ENCODE measurements at places on chromosomes 5 and 9. TPM values are rescaled to one million over a fixed set of nuclear protein-coding genes. Genes with fewer than 3 reads are reported as not detected.

DNA sequence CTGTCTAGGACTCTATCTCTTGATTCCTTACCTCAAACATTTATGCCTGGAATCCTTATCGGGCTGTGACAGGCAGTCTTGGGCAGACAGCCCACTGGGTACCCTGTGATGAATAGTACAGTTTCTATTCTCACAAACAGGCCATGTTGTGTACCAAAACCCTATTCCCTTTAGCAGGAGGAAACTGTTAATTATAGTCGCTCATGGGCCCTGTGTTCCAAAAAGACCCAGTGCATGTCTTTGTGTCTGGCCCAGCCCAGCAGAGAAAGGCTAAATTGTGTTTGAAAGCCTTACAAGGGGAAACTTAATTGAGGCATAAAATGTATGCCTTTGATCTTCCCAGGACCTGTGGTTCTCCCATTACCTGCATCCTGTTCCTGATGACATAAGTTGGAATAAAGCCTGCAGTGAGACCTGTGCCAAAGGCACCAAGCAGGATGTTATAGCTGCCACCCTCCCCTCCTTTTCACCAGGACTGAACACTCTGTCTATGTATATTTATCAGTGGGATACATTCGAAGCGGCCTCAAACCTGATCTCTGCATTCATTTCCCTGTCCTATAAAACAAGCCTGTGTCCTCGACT lies 43.3 kb downstream of the TLR4 start:
- no peak for DNase-seq

KIF27 gene
- polyA plus RNA-seq: 2.2 TPM

DNA sequence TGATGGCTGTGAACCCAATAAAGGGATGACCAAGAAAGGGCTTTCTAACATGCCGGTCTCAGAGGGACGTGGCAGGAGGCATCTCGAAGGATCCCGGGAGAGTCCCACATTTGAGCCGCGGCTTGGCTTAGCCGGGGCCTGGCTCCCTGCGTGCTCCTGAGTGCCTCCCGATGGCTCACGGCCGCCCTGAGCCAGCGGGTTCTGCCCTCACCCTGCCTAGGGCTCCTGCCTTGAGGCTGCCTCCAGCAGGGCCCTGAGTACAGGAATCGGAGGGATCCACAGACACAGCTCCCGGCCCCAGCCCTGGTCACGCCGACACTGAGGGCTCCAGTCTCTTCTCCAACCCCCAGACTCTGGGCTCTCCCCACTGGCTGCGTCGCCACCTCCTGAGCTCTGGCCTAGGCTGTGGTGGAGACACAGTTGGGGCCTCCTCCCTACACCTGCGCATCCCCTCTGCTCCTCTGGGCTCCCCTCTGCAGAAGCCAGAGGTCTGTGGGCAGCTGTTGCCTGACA lies 44.1 kb upstream of the RXRA start:
- DNase-seq: no peak

GRCh38 chr9:128920381-128921058 lies at the start of gene PHYHD1:
Gene PHYHD1, plus strand, starts transcription at chr9:128920982. Its CDS starts 1,342 bp downstream, at chr9:128922324.
- DNase-seq: no peak

- no peak for DNase-seq
Measured at GRCh38 chr9:130630506-130631330, 33.7 kb upstream of the PRDM12 start.

ZNF618 gene
- 10.0 TPM for polyA plus RNA-seq

GRCh38 chr9:17810728-17811571 lies 232.1 kb downstream of the SH3GL2 start:
- DNase-seq: peak; percentile 49

DNA sequence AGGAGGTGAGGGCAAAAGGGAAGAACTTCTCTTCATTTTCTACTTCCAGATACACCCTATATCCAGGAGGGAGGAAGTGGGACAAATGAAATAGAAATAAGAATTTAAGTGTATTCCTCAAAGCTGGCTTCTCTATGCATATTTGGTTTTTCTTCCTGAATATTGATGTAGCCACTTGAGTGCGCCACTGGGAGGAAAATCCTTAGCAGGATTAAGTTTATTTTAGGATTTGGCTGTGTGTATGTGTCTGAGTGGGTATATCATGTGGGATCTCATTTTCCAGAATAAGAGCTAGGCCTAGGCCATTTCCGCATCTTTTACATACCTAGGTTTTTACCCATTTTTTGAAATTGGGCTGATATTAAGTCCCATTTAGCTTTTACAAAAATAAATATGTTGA lies 42.5 kb downstream of the MAP1B start:
- DNase-seq: no peak

DNA sequence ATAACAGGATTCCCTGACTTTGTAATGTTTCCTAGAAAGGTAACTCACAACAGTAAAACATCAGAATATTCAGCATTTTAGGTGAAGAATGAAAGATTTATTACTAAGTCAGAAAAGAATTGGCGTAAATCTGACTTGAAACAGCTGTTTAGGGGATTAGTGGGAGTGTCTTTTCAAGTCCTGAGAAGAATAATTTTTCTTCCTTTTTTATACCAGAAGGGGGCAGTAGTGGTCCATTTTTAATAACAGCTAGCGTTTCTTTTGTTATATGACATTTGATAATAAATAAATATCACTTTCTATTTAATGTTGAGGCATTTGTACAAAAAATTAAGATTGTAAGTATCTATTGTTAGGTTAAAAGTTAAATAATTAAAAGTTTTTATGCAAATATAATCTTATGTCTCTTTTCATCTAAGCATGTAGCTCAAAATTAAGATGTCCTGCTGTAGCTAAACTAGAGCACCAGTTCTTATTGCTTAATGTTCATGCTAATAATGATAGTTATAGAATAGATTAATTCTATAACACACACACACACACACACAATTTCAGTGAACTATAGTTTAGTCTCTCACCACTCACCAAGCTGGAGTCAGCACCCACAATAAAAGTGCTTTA lies 258.7 kb upstream of the ARRDC3 start:
- DNase-seq: peak; percentile 42

GRCh38 chr9:25415718-25416117 lies 262.5 kb downstream of the TUSC1 start:
- DNase-seq: no peak

CMBL gene
- polyA plus RNA-seq: 35.7 TPM

- no peak for DNase-seq
Measured at GRCh38 chr9:123072407-123072995, 39.0 kb downstream of the GPR21 start.

DBH gene
- polyA plus RNA-seq: not detected

PCDHA9 gene
- not detected for polyA plus RNA-seq

DNA sequence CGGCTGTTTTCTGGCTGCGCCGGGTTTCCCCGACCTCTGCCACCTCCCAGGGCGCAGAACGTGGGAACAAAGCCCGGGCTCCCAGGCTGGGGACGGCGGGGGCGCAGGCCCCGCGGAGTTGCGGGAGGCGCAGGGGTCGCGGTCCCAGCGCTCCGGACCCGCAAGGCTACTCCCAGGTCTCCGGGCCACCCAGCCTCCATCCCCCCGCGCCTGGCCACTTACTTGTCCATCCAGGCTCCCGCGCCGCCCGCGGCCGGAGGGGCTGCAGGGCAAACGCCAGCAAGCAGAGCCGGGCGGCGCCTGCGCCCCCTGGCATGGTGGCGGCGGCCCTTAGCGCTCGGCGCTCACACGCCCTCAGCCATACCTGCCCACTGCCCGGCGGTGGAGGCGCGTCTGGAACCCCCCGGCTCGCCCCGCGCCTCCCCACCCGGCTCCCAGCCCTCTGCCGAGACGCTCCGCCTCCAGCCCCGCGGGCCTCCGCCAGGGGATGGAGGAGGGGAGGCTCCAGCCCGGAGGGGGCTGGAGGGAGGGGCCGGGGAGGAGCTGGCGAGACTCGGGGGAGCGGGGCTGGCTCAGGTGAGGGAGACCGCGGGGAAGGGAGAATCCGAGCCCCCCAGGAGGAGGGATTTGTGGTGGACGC lies at the start of gene ADAM19:
ADAM19 (minus strand) TSS at position 395 of the 640 bp plus-strand sequence; CDS start at position 316, 79 bp downstream.
- peak; percentile 39 for DNase-seq

- DNase-seq: no peak
Measured at GRCh38 chr9:112810696-112811490, 60.3 kb downstream of the SNX30 start.

PPP3R2 gene
- polyA plus RNA-seq: not detected

SPATA31A3 gene
- not detected for polyA plus RNA-seq
